ENCODE measurements at places on chromosomes 1 and 21.

DNA sequence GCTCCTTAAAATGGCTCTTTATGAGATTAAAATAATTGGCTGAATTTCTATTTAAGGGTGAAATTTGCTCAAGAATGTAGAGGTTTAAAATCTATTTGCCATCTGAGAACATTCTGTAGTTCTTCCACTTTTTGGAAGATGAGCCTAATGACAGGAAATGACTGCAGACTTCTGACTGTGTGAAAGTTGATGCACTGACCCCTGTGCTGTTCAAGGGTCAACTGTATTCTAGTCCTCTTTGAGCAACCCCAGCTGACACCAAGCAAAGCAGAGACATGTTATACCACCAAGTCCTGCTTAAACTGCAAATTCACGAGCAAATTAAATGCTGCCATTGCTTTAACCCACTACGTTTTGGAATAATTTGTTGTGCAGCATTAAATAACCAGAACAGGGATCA, 26.6 kb downstream of the DDAH1 start:
- DNase-seq = no peak

- peak; percentile 34 for DNase-seq
Observed at GRCh38 chr1:36513676-36514473, 31.2 kb upstream of the CSF3R start.

- no peak for DNase-seq
Observed at GRCh38 chr1:152186556-152187285, 27.7 kb upstream of the RPTN start.

DNA sequence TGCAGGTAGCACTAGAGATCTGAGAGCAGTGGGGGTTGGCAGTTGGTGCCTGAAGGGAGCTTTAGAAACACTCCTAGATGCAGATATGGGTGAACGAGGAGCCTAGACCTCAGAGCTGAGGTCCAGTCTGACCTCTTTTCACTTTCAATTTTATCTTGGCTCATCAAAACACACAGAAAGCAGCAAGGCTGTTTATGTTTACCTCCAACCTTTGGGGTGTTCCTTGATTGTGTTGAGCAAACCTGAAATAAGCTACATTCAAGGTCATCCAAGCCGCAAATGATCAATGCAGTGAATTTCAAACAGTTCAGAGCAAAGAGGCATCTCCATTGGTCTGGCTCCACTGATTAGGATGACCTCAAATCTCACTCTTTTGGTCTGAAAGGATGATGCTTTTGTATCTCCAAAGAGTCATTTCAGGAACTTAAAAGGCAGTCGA, 1.3 kb downstream of the LY9 start:
- DNase-seq = no peak

- peak; percentile 63 for DNase-seq
Observed at GRCh38 chr1:47238935-47239592, 7.0 kb upstream of the TAL1 start.

- DNase-seq = no peak
Observed at GRCh38 chr1:22273686-22274681, 131.1 kb upstream of the WNT4 start.

DNA sequence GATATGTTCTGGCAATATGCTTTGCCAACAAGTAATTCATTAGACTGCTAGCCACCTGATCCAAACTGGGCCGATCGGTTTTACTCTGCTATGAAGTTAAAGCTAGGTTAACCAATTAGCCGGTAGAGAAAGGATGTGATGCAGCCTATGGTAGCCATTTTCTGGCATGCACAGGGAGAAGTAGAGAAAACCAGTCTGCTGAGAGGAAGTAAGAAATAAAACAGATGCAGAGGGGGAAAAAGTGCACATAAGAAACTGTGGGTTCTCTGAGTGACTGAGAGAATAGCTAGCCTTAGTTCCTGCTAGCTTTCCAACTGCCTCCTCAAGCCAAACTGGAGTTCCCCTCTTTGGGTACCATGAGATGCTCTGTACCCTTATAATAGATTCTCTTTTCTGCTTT, 52.8 kb downstream of the ARID4B start:
- peak; percentile 72 for DNase-seq

Measured in KBM-7 (cell line).